ENCODE measurements at places on chromosomes 13 and 19.

- DNase-seq, result no peak
Observed at GRCh38 chr13:99294958-99295357, 12.2 kb downstream of the GPR183 start.

GRCh38 chr19:1472231-1473084 lies 6.6 kb downstream of the C19orf25 start:
- DNase-seq, result no peak

- no peak for DNase-seq
Observed at GRCh38 chr13:109884462-109884861, 98.1 kb upstream of the IRS2 start.

GRCh38 chr19:15199661-15200552 lies 888 bp downstream of the NOTCH3 start:
- DNase-seq, result no peak

GRCh38 chr13:99035715-99036114 lies 57.9 kb upstream of the DOCK9 start:
- DNase-seq, result no peak

DNA sequence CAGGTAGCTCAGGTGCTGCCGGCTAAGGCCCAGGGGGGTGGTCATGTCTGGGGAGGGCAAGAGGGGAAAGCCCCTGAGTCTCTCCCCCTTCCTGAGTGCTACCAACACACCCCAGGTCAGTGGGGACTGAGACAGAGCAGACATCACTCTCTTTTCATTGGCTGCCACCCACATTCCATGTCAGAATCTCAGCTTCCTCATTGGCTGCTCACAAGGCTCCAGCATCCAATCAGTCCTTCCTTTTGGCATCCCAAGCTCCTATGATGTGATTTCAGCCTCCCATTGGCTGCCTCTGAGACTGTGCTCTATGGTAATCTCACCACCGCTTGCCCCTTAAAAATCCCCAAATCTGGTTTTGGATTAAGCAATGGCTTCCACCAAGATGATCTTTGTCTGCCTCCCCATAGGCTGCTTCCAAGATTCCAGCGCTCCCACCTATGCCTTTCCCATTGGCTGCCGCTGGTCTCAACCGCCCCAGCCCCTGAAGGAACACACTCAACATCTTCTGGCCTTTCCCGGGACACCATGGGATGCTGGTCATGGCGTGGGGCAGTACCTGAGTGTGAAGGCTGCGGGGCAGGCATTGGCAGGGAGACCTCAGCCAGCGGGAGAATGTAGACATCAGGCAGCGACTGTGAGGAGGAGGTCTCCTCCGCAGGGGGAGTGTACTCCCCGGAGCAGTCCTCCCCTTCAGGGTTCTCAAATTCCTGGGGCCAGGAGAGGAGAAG lies 2.0 kb downstream of the LMTK3 start:
- no peak for DNase-seq

GRCh38 chr13:44967704-44968433 lies 21.4 kb downstream of the NUFIP1 start:
- DNase-seq, result no peak

DNA sequence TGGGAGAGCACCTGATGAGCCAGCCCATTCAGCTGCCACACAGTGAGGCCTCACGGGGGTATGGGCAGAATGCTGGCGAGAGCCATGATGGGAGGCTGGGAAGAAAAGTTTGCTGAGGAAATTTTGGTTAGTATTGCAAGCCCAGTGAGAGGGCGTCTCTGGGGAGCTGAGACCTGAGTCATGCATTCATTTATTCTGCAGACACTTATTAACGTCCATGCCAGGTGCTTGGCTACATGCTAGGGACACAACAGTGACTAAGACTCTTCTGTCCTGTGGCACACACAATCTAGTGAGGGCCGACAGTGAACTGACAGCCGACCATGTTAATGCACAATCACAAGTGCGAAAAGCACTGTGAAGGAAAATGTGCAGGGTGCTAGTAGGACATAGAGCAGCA lies 27.2 kb downstream of the WDR62 start:
- DNase-seq, result no peak

GRCh38 chr19:32830231-32831014 lies 39.1 kb downstream of the SLC7A9 start:
- DNase-seq, result no peak
